ENCODE measurements at places on chromosomes 3 and 15.

GRCh38 chr3:52439426-52440248, 5.3 kb downstream of the SEMA3G start:
- no peak for DNase-seq

DNA sequence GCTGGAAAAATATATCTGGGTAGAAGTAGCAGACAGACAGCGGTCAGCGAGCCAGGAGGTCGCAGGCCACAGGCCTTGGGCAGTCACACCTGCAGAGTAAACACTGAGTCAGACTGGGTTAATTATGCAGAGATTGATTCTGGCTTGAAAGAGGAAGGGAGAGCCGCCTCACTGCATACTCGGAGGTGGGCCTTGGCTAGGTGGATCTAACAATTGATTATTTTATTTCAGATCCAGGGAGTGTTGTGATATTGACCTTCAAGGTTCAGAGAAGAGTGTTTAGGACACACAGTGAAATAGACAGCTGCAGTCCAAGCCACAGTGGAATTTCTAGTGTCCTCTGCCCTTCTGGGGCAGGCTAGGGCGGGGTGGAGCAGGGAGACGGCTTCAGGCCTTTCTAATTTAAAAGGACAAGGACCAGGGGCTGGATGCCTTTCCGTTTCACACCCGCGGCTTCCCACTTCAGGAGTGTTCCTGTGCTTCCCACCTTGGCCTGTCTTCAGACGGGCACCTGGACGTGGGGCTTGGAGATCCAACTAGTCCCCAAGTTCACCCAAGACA, 237.3 kb downstream of the XXYLT1 start:
- DNase-seq = no peak

- DNase-seq = no peak
Measured at GRCh38 chr3:100730524-100730923, 21.2 kb downstream of the TFG start.

DNA sequence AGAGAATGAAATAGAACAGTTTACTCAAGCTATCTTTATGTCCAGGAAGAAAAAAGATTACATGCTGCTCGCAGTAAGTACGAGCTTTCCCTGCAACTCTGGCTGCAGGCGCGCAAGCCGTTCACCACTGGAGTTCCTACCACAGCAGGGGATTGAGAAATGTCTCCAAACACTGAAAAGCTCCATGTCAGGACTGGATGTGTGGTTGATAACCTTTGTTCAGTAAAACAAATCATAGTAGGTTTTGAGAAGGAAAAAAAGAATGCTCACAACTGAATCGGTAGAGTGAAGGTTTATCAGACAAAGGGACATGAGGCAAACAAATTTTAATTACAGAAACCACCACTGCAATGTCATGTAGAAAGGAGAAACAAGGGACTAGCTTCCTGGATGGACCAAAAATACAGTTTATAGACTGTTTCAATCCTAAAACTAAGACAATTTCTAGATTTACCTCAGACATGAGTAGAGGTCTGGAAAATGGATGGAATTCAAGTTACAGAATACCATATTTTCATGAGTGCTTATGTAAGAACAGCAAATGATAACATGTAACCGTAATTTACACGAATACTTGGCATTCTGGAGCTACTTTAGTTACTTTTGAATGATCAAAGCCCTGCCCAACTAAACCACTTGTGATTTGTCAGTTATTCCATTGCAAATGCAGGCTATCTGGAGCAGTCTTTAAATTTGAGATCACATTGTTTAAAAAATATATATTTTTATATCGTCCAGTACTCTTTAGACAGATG, 471.1 kb downstream of the SHQ1 start:
- DNase-seq = no peak

GRCh38 chr3:37053753-37054152, 60.4 kb downstream of the MLH1 start:
- no peak for DNase-seq

GRCh38 chr3:170641510-170642236, 55.8 kb upstream of the SLC7A14 start:
- no peak for DNase-seq

GRCh38 chr15:93066834-93067648, 22.0 kb downstream of the RGMA start:
- no peak for DNase-seq

DNA sequence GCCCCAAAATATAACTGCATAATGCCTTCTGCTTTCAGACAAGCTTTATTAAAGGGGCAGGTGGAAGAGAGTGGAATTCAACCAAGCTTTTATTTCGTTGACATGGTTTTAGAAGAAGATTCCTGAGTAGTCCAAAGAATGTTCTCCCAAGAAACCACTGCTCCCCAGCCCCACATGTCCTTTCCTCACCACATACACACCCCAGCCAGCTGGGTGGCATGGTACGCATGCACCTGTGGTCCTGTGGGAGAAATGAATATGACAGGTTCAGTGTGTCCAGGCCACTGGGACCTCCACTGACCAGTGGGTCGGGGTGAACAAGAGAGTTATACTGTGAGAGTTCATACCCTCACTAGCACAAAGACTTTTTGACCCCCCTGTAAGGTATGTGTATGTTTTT, 30.2 kb downstream of the ARID3B start:
- DNase-seq = no peak

DNA sequence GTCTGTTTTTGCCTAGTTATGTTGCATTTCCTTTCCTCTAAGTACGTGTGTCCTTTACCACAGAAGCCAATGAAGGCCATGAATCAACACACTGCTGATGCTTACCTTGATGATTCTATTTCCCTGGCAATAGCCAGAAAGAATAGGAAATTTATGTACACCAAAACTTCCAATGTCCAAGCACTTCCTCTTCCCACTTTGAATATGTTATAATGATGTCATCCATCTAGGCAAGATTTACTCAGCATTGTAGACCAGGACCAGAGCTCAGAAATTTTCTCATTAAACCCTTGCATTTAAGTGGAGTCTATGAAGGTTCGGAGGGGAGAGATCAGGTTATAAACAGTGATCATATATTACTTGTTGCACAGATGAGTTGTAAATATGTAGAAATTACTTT, 126.0 kb downstream of the THRB start:
- DNase-seq = no peak

DNA sequence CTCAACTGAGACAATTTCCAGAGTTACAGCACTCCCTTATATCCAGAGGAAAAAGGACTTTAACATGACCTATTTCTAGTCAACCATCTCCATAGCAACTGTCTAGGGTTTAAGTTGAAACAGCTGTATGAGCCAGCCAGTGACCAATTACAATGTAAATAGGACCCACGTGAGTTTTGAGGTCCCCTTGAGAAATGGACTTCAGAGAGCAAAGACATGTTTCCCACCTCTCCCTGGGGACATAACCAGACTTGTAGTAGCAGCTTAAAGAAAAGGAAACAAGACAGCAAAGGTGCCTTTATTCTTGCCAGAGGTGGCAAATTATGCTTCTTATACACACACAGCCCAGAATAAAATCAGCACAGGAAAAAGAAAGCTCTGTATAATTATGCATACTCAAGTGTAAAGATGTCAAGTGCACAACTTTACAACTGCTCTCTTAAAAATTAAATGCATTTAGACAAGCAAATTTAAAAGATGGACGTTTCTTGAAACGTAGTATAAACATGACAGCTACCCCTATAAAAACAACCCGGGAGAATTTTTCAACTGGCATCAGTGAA, 40.2 kb downstream of the SUMF1 start:
- DNase-seq = no peak

DNA sequence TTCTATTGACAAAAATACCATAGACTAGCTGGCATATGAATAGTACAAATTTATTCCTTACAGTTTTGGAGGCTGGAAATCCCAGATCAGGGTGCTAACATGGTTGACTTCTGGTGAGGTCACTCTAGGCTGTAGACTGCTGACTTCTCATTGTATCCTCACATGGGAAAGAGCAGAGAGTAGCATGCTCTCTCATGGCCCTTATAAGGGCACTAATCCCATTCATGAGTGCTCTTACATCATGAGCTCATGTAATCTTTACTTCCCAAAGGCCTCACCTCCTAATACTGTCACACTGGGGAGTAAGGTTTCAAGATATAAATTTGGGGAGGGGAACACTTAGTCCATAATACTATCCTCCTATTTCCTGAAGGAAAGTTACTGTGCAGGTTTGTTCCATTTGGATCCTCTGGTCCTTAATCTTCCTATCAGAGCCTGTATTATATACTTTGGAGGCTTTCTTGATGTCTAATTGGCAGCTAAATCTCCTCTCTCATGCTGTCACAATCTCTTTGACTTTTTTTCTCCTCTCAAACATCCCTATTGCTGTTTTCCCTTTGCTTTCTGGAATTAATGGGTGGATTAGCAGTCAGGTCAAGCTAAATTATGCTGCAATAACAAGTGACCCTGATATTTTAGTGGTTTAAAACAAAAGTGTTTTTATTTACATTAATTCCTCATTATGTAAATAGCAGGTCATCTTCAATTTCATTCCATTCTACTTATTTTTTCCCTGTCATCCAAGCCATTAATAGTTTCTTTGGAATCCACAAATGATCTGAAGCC, 23.1 kb upstream of the LEKR1 start:
- no peak for DNase-seq

- DNase-seq = no peak
Measured at GRCh38 chr15:87910301-87910700, 346.2 kb downstream of the NTRK3 start.

GRCh38 chr3:64650096-64650622, 37.6 kb downstream of the ADAMTS9 start:
- DNase-seq = no peak

All from HS-5 (cell line).